ENCODE measurements at places on chromosomes 5 and 9.

DNA sequence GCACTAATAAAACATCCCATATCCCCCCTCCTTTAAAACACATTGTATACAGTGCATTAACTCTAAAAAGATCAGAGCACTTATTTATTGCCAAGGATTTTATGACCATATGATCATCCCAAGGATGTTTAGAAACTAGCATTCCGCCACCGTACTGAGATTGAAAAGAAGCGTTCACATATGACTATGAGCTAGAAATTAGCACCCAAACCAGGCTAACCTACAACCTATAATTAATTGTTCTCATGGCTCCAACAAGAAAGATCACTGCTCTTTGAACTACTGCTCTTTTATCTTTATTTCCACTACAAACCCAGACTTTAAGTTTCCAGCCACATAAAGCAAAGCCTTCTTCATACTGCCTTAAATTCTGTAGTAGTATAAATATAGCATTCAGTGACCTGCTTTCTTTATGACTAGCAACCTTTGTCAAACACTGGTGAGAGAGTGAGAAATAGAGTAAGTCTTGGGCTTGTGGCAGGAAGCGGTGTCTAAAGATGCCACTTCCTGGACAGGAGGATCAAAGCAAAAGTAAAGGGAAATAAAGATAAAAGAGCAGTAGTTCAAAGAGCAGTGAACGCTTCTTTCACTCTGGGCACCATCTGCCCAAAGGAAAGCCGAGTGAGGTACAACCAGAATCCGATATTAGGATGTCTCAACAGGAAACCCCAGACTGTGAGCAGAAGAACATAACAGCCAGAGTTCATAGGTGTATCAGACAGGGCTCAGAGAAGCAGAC lies 151.1 kb upstream of the ERCC6L2 start:
- DNase-seq, result peak; percentile 83

- DNase-seq, result no peak
Measured at GRCh38 chr9:124334568-124335319, 77.0 kb downstream of the NEK6 start.

DNA sequence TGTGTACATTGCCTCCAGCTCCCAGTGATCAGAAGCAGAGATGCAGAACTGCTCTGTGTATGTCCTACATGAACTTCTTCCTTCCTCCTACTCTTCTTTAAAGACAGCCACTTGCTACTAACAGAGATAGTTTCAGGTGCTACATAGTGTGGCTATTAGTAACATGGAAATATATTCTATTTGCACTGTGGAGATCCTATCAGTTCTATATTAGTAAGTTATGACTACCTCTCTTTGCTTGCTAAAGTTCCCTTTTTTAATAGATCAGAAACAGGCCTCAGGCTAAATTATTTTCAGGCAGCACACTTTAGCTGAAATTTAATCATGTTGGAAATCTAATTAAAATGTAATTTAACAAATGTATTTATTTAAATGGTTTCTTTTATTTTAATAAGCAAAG lies 64.4 kb upstream of the TNFSF8 start:
- no peak for DNase-seq

- no peak for DNase-seq
Measured at GRCh38 chr5:66993448-66993847, 203.2 kb downstream of the CD180 start.

GRCh38 chr9:33445389-33446239 lies 1.8 kb downstream of the AQP3 start:
- DNase-seq, result no peak

Measured in natural killer cell treated with Interleukin-12 subunit alpha and Interleukin-12 subunit beta and Interleukin-15 and Interleukin-18, amount 100 ng/mL, for 72 hours (primary cell).